ENCODE measurements at places on chromosomes 12 and 14.

GRCh38 chr12:27076928-27077327 is 5.5 kb downstream of the C12orf71 start:
- no peak for DNase-seq

GRCh38 chr12:57397441-57397840 is 33.4 kb downstream of the R3HDM2 start:
- no peak for DNase-seq

DNA sequence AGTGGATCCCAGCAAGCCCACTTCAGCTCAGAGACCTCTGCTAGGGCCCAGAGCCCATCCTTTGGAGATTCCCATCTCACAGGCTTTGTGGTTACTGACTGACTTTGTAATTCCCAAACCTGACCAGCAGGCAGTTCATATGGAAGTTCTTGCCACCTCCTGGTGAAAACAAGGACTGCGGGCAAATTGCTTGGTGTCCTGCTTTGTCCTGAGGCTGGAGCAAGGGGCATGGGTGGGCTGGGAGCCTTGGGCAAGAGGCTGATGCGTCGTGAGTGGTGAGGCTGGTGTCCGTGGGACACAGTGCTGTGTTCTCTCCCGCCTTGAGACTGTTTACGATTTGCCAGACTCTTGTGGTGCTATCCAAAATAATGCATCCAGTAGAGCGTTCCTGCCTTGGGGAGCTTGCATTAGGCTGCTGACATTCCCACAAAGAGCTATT is 91.0 kb downstream of the LRRC74A start:
- DNase-seq = no peak

DNA sequence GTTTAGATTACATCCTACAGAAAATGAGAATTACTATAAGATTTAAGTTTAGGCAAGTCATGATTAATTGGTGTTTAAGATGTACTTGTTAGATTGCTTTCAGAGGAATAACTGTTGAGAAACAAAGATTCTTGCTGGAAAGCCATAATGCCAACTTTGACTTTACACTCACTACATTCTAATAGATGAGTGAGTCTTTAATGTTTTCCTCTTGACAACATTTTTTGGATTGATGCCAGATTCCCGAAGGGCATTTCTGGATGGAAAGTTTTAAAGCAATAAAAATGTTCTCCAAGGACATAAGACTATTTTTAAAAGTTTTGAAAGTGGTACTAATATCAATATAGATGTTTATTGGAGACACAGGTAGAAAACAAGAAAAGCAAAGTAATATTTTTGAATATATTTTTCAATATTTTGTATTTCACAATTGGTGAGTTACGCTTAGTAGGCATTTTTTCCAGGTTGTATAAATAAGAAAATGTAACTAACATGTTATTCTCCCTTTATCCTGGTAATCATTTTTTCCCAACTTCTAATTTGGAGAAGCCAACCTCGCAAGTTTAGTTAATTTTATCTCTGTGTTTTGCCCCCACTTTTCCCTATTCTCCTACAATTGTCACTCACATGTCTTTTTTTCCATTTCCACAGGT is 307.3 kb downstream of the CEP128 start:
- no peak for DNase-seq

- no peak for DNase-seq
Observed at GRCh38 chr14:100118396-100119011, 40.9 kb downstream of the DEGS2 start.

GRCh38 chr12:106084014-106084671 is 54.6 kb downstream of the NUAK1 start:
- no peak for DNase-seq

DNA sequence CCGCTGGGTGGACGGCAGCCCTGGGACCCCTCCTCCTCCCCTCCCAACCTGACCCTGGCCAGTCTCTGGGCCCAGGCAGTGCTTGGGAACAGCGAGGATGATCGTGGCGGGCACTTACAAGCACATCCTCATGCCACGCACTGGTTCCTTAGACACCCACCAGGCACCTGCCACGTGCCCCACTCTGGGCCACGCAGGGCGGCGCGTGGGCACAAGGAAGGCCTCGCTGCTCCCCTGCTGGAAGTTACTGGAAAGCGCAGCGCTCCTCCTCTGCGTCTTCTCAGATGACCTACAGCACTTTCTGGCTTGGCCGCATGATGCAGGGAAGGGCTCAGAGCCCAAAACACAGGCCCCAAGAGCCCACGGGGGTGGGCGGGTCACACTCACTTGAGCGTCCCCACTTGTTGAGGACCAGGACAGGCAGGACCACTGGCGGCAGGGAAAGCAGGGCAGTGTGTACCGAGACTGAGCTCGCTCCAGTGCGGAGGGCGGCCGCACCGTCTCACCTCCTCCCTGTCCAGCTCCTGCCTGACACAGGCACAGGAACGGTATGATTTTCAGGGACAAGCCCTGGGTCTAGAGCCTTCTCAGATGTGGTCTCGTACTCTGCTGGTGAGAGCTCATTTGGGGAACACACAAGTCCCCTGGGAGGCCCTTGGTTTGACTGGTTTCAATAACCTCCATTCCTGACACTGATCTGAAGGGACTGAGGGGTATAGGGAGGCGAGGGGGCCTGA is 128.3 kb upstream of the EVL start:
- no peak for DNase-seq

DNA sequence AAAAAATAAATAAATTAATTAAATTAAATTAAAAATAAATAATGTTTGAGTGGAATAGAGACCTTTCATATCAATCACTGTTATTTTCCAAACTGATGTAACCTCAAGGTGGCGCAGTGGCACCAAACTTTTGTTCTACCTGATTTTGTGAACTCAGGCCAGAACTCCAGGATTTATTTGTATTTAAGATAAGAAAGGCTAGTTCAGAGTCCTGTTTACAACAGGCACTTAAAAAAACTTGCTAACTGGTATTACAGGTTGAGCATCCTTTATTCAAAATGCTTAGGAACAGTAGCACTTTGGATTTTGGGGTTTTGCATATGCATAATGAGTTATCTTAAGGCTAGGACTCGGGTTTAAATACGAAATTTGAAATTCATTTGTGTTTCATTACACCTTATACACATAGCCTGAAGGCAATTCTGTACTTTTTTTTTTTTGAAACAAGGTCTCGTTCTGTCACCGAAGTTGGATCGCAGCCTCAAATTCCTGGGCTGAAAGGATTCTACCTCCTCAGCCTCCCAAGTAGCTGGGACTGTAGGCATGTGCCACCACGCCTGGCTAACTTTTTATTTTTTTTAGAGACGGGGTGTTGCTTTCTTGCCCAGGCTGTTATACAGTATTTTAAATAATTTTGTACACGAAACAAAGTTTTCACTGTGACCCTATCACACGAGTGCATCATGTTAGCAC is 32.4 kb downstream of the YY1 start:
- DNase-seq = no peak

- DNase-seq = no peak
Observed at GRCh38 chr12:121515615-121516014, 65.2 kb downstream of the KDM2B start.

DNA sequence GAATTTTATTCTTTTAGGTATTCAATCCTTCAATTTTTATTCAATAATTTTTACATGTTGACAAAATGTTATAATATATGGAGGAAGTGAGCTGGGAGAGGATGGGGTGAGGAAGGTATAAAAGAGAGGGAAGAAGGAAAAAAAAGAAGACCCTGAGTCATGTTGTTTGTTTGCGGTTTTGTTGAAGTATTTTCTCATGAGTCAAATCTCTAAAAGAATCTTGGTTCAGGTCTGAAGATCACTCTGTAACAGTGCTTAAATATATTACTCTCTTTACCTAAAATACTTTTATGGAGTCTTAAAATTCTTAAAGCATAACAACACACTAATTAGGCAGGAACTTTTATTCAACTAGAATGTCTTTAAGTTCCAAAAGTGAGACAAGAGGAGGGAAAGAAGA is 489.6 kb upstream of the GARIN6 start:
- DNase-seq = no peak

GRCh38 chr12:122327494-122328385 is 61.4 kb upstream of the VPS33A start:
- DNase-seq = no peak

DNA sequence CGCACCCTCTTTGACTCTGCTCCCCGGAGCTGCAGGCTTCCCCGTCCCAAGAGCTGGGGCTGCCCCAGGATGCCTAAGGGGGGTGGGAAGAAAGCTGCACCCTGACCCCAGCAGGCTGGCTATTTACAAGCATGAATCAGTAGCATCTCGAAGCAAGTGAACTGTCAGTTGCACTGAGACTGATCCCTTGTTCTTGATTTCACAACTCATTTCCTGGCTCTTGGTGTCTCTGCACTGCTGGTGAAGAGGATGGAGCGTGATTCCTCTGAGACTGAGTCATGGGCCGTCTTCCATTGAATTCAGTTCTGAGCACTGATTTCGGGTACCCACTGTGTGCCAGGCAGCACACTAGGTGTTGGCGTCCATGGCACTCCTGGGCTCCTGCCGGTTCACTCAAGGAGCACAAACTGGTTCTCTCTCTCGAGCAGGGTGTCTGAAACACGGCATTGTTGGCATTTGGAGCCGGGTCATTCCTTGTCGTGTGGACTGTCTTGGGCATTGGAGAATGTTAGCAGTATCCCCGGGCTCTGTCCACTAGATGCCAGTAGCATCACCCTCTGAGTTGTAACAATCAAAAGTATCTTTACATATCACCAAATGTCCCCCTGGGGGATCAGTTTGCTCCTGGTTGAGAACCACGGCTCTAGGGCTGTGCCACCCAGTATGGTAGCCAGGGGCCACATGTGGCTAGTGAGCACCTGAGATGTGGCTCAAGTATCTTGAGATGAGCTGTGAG is 86.9 kb downstream of the RIN3 start:
- DNase-seq = no peak

- no peak for DNase-seq
Observed at GRCh38 chr14:49991491-49991890, 98.6 kb downstream of the ARF6 start.

GRCh38 chr12:49920241-49920914 is 16.7 kb upstream of the FAIM2 start:
- no peak for DNase-seq

GRCh38 chr12:44038411-44038810 is 202.5 kb downstream of the TMEM117 start:
- DNase-seq = no peak

GRCh38 chr12:12266389-12266872 is 413 bp downstream of the LRP6 start:
- DNase-seq = no peak
